Activated T-helper 1 cell treated with anti-CD3 and anti-CD28 coated beads, Interleukin-12 subunit alpha, Interleukin-12 subunit beta, Interleukin-2, Interleukin-4 antibody, amounts not matched to agents 30 ng/mL and 10 ng/mL and 1 ng/mL, durations not matched to agents 14 hours and 24 hours and 36 hours (primary cell): ENCODE measurements at places on chromosomes 12 and 14.

DNA sequence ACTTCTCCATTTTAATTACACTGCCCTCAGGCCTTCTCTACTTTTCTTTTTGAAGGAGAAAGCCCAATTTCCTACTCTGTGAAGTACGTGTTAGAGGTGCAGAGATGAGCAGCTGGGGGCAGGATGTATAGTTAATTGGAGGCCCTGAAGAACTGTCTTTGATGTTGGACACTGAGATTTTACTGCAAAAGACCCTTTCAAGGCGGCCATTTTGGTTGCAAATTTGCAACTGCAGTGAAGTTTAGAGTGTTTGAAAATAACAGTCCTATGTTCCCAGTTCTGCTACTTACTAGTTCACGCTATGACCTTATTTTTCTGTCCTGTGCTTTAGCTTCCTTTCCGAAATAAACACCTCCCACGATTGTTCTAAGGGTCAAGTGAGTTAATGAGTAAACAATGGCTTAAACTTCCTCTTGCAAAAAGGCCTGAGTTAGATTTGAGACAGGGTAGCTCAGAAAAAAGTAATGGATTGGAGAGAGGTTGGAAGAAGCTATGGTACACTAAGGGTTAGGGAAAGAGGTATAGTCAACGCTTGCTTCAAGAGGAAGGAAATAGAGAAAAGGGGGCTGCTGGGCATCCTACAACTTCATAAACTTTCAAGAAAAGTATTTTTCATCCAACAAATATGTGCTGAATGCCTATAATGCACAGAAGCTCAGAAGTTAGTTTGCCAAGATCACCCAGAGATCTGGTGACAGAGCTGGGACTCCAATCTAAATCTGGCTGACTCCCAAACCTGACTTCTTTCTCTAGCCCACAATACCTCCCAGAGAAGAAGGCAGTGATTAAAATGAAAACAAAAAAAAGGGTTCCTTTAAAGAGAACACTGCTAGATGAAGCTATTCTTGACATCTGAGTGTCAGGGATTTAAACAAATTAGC, 26.4 kb upstream of the DICER1 start:
- DNase-seq = no peak

GRCh38 chr12:51546097-51546496, 44.9 kb upstream of the SCN8A start:
- DNase-seq = no peak

DNA sequence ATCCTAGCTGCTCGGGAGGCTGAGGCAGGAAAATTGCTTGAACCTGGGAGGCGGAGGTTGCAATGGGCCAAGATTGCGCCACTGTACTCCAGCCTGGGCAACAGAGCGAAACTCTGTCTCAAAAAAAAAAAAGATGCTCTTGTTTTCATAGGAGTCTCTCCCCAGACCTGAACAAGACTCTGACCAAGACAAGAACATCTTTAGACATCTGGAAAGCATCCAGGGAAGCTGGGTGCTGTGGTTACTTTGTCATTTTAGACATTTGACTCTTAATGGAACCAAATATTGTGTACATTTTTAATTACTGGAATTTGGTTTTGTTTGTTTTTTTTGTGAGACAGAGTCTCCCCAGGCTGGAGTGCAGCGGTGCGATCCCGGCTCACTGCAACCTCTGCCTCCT, 21.1 kb upstream of the ATF1 start:
- no peak for DNase-seq

DNA sequence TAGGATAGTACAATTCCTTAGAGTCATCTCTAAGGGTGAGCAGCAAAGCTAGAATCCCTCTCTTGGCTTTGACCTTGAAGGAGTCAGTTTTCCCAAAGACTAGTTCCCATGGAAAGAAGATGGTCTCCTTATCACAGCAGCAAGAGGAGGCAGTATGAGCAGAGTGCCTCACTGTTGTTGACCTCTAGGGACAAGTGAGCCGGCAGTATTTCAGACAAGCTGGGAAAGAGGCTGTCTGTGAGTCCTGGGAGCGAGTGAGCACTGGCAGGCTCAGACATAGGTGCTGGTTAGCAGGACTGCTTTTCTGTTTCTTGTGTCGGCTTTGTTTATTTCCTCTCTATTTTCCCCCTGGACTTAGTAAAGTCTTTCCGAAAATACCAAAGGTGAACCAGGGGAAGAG, 60.7 kb downstream of the NTF3 start:
- no peak for DNase-seq

GRCh38 chr14:70622111-70622712, 19.5 kb upstream of the TTC9 start:
- peak; percentile 51 for DNase-seq

DNA sequence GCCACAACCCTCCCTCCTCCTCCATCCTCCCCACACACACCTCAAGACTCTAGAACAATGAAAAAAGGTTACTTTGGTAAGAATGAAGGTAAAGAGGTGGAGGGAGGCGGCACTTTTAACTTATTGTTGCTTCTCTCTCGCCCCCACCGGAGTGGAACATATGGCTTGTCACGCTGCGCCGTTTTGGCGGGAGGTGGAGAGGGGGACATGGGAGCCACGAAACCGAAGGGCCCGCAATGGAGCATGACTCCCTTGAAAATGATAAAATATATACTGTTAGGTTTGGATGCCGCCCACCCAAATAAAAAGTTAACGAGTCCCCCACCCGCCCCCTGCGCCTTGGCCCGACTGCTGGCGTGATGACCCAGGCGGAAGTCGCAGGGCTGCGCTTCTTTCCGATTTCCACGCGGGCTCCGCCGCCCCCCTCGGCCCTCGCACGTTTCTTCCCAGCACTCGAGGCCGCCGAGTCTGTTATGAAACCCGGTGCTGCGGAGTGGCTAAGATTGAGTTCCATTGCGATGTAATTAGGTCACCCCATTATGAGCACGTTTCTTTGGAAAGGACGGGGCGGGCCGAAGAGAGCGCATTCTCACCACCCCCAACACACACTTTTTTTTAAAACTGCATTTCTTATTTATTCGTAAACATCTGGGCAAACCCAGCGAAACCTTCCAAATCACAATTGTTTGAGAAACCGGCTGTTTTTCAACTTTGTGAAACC, 1.4 kb upstream of the ZFP36L1 start:
- DNase-seq = peak; percentile 76

GRCh38 chr12:117714203-117714602, 254.6 kb downstream of the KSR2 start:
- no peak for DNase-seq

- DNase-seq = no peak
These were observed 86.3 kb upstream of the USP44 start for GRCh38 chr12:95637471-95638155.

GRCh38 chr14:53006931-53007562, 56.2 kb upstream of the FERMT2 start:
- no peak for DNase-seq

- DNase-seq = no peak
These were observed 119.5 kb downstream of the VEZT start for GRCh38 chr12:95337146-95337545.

GRCh38 chr14:44712024-44712815, 205.1 kb upstream of the FSCB start:
- DNase-seq = no peak

GRCh38 chr12:92648242-92649031, 54.4 kb upstream of the PLEKHG7 start:
- DNase-seq = no peak

DNA sequence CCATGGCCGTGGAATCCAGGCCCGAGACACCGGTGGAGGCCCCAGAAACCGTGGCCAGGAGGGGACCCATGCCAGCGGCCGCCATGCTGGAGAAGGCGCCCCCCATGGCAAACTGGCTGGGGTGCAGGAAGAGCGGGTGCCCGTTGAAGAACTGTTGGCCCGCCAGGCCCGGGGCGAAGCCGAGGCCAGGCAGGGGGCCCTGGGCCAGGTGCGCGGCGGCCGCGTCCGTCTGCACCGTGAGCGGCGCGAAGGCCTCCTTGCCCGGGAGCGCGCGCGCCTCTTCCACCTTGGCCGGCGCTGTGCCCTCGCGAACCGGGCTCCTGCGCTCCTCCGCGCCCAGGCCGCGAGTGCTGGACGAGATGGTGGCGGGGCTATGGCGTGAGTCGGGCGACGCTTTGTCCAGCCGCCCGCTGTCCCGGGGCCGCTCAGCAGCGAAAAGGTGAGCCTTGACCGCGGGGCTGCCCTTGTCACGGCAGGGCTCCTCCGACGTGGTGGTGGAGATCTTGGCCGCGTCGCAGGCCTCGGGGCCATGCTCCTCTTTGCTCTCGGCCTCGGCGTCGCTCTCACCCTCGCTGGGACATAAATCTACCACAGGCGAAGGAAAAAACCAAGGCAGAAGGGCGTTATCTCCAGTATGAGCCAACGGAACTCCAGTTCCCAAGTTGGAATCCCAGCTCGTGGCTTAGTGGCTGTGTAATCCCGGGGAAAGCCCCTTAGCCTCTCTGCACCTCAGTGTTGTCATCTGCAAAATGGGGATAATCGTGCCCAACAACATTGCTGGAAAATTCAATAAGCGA, 9.5 kb downstream of the TBX3 start:
- no peak for DNase-seq

- DNase-seq = no peak
These were observed 30.1 kb downstream of the MRPL42 start for GRCh38 chr12:93497456-93497855.

DNA sequence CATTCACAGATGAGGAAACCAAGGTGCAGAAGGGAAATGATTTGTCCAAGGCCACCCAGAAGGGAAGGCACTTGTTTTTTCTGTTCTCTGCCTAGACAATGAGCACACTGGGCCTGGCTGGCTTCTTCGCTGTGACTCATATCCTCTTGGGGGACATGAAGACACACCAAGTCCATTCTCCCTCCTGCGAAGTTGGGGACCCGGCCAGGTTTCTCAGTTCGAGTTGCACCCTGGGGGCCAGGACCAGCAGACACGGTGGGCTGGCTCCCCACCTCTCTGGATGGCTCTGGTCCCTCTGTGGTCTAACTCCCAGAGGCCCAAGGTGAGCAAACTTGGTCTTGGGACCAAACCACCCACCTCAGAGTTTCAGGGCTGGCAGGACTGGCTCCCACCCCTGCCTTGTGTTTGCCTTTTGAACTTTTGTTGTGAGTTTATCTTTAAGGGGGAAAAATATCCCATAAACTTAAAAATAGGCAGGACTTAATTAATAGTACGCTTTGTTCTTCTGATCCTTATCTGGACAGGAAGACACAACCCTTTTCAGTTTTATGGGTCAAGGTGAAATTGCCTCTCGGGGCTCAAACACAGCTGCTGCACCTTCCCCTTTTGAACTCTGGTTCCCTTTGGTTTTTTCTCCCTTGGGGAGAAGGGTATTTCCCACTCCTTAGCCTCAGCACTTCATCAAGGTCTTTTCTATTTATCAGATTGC, 9.0 kb upstream of the MLEC start:
- DNase-seq = no peak

- DNase-seq = no peak
These were observed 23.0 kb downstream of the ATF7 start for GRCh38 chr12:53603196-53603595.
